ENCODE measurements at places on chromosomes 4 and X.

- DNase-seq, result peak; percentile 77
These were observed 246.6 kb downstream of the OPHN1 start for GRCh38 chrX:68186552-68187262.

- no peak for DNase-seq
These were observed 19.7 kb downstream of the PRIMPOL start for GRCh38 chr4:184669251-184669650.

DNA sequence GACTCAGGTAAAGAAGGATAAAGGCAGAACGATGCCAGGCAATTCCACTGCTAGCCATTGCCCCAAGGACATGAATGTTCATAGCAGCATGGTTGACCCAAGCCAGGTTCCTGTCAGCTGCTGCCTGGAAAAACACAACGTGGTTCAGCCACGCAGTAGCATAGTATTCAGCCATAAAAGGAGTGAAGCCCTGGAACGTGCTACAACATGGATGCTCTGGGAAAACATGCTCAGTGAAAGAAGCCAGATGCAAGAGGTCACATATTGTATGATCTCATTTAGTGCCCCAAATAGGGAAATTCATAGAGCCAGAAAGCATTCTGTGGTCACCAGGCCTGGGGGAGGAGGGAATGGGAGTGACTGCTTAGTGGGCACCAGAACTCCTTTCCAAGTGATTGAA lies 129.8 kb downstream of the GPR143 start:
- DNase-seq, result peak; percentile 11

GRCh38 chr4:147916351-147916750 lies 184.5 kb downstream of the ARHGAP10 start:
- DNase-seq, result no peak

- no peak for DNase-seq
These were observed 426.4 kb upstream of the RPS6KA3 start for GRCh38 chrX:20693078-20693477.

GRCh38 chrX:24563291-24564010 lies 83.7 kb downstream of the PCYT1B start:
- no peak for DNase-seq

- DNase-seq, result no peak
These were observed 56.4 kb upstream of the GPR78 start for GRCh38 chr4:8523766-8524165.

- no peak for DNase-seq
These were observed 20.0 kb downstream of the ADD1 start for GRCh38 chr4:2863649-2864048.

DNA sequence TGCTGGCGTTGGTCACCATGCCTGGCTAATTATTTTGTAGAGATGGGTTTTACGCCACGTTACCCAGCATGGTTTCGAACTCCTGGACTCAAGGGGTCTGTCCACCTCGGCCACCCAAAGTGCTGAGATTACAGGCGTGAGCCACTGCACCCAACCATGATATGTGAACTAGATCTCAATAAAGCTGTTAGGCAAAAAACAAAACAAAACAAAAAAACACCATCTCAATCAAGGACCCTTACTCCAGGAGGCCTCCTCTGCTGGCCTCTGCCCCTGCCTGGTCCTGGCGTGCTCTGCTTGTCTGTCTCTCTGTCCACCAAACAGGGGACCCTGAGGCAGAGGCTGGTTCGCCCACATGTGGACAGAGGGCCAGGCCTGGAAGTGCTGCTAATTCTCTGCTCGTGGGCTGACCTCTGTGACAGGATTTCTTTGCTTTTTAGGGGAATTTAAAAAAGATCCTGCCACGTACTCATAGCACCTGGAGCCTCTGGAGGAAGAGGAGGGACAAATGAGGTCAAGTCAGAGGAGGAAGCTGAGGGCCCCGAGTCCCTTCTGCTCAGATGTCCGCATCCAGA lies 32.7 kb upstream of the WFS1 start:
- DNase-seq, result no peak

DNA sequence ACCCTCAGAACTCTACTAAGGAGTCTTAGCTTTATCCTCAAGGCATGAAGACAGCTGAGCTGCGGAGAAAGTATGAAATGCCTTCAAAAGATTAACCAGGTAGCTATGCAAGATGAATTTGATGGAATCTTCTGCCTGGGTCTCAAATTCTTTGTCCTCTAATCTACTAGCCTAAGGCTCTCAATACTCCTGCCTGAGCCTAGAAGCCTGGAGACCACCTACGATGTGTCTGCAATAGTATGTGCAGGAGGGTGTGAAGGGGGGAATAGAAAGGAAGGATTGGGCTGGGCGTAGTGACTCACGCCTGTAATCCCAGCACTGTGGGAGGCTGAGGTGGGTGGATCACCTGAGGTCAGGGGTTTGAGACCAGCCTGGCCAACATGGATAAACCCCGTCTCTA lies 178.2 kb upstream of the GPC4 start:
- no peak for DNase-seq

- peak; percentile 37 for DNase-seq
These were observed 1.6 kb downstream of the APBB2 start for GRCh38 chr4:41212616-41213203.

DNA sequence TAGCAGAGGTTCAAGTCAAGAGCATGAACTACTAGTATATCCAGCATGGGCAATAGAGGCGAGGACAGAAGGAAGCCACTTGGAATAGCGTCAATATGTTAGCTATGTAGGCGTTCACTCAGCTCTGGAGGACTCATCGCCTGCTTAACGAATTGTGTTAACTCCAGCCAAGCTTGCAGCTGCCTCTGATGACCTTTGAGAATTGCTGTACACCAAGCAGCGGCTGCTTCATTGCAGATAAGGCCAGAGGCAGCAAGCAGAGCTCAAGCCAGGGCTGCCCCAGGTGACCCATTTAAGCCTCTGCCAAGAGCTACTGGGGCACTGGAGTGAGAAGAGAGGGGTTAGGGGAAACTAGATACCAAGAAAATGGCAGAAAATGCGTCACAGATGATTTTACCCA lies 160.2 kb upstream of the IGFBP7 start:
- DNase-seq, result no peak

- DNase-seq, result no peak
These were observed 46.7 kb downstream of the LARP1B start for GRCh38 chr4:128107766-128108165.

- DNase-seq, result no peak
These were observed 319.1 kb downstream of the GPAT3 start for GRCh38 chr4:83855044-83855443.

DNA sequence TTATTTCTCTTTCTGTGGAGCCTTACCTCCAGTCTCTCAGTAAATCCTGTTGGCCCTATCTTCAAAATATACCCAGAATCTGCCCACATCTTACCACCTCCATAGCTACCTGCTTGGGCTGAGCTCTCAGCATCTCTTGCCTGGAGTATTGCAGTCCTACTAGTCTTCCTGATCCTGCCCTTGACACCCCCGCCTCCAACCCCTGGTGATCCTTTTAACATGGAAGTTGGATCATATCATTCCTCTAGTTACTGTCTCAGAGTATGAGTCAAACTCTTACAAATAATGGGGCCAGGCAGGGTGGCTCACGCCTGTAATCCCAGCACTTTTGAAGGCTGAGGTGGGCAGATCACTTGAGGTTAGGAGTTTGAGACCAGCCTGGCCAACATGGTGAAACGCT lies 43.1 kb upstream of the SETD7 start:
- DNase-seq, result no peak
